ENCODE measurements at places on chromosomes 11 and 22.
A peak's percentile ranks its signal among the peaks of the same experiment; 100 is the strongest.

- DNase-seq: no peak
Observed at GRCh38 chr11:80899381-80899780, 1458.6 kb upstream of the TENM4 start.

DNA sequence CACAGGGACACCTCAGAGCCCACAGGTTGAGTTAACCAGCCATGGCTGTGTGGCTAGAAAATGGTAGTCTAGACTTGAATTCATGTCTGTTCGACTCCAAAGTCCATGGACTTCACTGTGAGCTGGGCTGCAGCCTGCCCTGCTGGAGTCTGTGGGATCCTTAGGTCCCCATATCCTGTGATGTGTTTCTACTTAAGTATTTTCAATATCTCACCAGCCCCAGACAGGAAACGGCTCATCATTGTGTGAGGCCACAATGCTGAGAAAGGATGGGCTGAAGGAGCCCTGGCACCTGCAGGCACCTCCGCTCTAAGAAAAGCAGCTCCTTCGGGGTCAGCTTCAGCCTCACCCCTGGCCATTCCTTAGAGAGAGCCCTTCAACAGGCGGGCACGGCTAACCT is 93.1 kb downstream of the NAT10 start:
- no peak for DNase-seq

DNA sequence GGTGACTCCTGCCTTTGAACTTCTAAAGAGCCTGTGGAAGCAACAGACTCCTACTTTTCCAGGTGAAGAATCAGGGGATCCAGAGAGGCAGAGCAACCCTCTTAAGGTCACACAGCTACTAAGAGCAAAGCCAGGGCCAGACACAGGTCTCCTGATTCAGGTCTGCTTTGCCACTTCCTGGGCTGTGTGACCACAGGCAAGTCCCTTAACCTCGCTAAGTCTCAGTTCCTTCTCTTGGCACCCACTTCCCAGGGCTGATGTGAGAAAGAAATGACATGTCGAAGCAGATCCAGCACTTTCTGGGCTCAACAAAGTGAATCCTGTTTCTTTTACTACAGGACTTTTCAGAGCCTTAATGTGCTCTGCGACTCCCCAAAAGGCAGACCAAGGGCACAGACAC is 30.2 kb downstream of the UQCR10 start:
- no peak for DNase-seq

DNA sequence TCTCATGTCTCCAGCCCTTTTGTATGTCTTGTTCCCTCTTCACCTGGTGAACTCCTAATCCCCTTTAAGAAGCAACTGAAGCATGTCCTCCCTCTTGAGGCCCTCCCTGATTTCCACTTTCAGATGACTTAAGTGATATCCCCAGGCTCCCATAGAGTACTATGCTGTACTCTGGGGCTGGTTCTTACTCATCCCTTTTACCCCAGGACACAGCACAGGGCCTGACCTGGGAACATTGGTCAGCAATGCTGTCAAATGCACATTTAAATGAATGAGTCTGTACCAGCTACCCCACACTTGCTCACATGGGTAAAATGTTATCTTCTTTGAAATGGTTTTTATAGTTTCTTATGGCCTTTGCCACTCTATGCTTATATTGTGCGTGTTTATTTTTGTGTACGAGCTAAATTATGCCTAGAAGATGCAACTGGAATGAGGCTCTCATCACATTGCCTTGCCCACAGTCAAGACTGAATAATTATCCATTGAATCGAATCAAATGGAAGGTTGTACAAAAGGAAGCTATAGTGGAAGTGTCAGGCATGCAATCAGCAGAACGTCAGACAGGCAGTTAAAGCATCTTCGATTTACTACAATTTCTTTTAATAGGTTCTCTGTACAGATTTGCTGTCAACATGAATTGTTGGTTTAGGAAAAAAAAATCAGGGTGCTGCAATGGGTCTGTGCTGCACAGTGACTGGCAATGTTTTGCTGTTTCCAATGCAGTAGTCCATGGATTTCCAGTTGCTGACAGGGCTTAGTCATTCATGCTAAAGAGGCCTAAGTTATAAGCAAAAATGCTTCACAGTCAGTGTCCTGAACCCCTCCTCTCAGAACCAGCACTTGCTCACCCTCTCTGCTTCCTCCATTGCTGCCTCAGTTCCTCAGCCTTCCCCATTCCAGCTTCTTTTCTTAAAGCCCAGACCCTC is 79.5 kb downstream of the PARVA start:
- DNase-seq: no peak

GRCh38 chr11:47442514-47442913 is 6.4 kb downstream of the RAPSN start:
- no peak for DNase-seq

DNA sequence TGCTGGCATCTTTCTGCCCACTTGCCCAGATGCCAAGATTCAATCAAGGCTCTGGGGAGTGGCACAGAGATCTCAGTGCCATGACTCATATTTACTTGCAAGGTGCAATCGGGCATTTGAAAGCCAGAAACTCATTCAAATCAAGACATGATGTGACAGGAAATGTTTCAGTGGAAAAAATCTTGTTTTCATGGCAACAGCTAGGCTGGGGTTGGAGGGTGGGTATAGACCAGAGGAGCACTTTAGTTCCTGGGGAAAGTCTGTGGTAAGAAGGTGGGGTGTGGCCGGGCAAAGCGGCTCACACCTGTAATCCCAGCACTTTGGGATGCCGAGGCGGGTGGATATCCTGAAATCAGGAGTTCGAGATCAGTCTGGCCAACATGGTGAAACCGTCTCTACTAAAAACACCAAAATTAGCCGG is 1.2 kb downstream of the MAJIN start:
- peak; percentile 3 for DNase-seq

All from stimulated activated CD4-positive, alpha-beta T cell treated with anti-CD3 and anti-CD28 coated beads, Interleukin-1b, Interleukin-23, amount 100 ng/mL, for 24 hours (primary cell).